Right forelimb (tissue), 1 donor: ENCODE measurements at places on chromosomes 16 and 17.

DNA sequence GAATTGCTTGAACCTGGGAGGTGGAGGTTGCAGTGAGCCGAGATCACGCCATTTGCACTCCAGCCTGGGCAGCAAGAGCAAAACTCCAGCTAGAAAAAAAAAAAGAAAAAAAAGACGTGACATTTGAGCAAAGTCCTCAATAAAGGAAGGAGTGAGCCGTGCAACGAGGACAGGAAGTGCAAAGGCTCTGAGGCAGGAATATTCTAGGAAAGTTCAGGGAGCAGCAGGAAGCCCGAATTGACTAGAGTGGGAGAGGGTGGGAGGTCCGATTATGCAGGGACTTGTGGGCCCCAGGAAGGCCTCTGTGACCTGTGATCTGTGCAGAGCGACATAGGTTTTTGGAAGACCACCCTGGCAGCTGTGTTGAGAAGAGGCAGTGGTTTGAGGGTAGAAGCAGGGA, 8.6 kb upstream of the LASP1NB start:
- DNase-seq, result no peak

- DNase-seq, result no peak
Measured at GRCh38 chr16:71855937-71856662, 10.3 kb downstream of the ATXN1L start.

DNA sequence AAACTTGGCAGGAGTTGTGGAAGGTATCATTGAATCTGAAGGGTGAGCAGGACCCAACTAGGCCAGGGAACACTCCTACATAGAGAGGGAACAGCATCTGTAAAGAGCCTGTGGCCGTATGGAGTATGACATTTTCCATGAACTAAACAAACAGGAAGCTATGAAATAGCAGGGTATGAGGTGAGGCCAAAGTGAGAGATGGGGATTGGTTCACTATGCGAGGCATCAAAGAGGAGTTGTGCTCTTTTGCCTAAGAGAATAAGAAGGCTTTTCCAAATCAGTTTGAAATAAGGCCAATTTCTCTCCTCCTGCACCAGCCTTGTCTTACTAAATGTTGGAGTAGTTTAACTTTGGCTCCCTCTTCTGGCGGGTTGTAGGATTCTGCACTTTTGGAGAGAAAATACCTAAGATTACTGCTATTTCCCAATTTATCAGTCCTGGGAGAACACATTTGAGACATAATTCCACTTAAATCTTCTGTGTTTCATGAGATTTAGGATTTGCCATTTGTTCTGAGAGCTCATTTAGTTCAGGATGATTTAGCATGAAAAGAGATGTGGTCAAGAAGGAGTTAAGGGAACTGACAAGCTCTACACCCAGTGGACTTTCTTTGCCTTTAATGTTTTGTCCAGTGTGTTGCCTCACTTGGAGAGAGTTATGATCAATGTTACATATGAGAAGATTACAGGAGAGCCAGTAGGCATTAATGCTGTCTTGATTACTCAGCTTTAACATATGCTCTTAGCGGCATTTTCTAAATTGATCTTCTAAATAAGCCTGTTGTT, 55.4 kb downstream of the TNRC6C start:
- DNase-seq, result peak; percentile 64

GRCh38 chr16:76696876-76697275, 419.7 kb downstream of the CNTNAP4 start:
- DNase-seq, result no peak

- no peak for DNase-seq
Measured at GRCh38 chr16:72751076-72751475, 296.9 kb downstream of the ZFHX3 start.

- no peak for DNase-seq
Measured at GRCh38 chr17:79349506-79350400, 261.1 kb downstream of the RBFOX3 start.

GRCh38 chr16:57966204-57966771, 4.6 kb downstream of the CNGB1 start:
- no peak for DNase-seq

DNA sequence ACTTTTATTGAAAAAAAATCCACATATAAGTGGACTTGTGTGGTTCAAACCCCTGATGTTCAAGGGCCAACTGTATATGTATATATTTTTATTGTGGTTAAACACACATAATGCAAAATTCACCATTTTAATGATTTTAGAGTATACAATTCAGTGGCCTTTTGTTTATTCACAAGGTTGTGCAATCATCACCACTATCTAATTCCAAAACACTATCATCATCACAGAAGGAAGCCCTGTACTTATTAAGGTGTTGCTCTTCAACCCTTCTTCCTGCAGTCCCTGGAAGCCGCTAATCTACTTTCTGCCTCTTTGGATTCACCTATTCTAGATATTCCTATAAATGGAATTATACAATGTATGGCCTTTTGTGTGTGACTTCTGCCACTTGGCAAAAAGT, 23.0 kb downstream of the MAP2K6 start:
- no peak for DNase-seq

DNA sequence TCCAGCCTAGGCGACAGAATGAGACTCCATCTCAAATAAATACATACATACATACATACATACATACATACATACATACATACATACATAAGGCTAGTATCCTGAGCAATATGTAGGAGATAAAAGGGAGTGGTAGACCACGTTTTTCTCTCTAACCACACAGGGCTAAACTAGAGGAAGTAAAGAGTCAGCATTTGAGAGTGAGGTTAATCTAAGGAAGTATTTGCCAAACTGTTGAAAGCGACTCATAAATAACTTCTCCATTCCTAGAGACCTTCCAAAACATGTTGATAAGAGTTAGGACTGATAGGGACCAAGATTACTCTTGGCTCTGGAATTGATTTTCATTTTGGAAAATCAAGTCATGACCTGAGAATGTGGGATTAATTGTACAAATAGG, 68.9 kb downstream of the NEUROD2 start:
- DNase-seq, result no peak

- peak; percentile 92 for DNase-seq
Measured at GRCh38 chr17:16584273-16584995, 15.4 kb upstream of the ZNF287 start.

- DNase-seq, result no peak
Measured at GRCh38 chr16:13521356-13521755, 398.6 kb upstream of the ERCC4 start.

GRCh38 chr17:51660266-51660665, 399.9 kb downstream of the UTP18 start:
- no peak for DNase-seq

DNA sequence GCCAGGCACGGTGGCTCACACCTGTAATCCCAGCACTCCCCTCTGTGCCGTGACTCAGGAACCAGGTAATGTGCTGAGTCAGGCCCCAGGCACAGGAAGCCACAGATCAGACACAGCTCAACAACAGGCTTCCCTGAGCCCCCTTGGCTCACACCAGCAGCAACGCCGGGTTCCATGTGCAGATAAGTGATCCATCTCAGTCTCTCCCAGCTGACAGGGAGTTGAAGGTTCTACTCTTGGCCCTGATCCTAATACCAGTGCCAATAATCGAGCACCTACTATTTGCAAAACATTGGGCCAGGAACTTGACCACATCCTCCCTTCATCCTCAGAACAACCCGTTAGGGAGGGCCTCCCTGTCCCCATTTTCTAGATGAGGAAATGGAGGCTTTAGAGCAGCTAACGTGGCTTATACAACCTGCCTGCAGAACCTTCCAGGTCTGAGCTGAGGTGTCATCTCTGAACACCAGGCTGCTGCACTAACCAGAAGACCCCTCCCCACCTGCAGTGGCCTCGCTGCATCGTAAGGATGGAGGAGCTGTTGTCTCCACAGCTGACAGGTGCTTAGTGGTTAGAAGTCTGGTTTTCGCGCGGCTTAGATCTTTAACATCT, 64.8 kb upstream of the AMZ2 start:
- DNase-seq, result no peak
